Trophoblast cell (in vitro differentiated cells and primary cell): ENCODE measurements at places on chromosomes 7 and 10.

DNA sequence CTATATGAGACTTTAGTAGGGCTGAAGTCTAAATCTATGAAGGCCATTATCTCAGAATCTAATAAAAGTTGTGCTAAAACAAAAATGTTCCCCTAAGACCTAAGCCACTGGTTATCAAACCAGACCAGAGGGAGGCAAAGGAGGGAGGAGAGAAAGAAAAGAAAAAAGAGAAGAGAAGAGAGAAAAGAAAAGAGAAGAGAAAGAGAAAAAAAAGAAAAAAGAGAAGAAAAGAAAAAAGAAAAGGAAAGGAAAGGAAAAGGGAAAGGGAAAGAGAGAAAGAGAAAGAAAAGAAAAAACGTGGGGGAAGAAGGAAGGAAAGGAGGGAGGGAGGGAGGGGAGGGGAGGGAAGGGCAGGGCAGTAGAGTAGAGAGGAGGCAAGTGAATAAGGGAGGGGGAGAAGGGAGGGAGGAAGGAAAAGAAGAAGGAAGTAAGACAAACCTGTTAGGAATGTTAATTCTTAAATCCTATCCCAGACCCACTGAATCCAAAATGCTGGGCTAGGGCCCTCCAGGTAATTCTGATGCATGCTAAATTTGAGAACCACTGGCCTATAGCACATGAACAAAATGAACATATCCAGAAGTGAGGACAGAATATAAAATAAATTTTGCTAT is 98.9 kb downstream of the TPK1 start:
- no peak for DNase-seq

DNA sequence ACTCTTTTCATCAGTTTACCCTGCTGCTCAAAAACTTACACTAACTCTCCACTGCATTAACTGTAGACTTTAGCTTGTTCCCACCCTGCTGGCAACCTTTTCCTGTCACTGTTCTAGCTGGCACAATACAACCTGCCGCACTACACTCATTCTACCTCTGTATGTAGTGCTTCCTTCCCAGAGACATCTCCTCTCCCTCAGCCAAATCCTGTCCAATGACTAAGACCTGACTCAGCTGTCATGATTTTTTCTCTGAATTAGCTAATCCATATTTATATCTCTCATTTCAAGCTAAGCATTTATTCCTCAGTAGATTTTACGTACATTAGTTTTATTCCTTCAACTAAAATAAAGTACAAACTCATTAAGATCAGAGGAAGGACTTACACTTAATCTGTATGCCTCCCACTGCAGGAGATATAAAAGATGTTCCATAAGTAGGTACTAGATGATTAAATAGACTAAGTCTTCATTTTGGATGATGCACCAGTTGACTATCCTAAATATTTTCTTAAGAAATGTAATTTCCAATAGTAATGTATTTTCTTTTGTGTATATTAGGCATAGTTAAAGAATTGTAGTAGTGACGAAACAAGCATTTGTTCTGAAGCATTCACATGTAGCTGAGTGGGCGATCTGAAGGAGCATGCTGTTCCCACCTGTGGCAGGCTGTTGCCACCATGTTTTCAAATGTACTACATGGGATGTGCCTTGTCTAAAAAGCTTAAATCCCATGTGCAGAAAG is 189.1 kb downstream of the SKAP2 start:
- no peak for DNase-seq

GRCh38 chr7:116687801-116688201 is 15.8 kb downstream of the MET start:
- DNase-seq: no peak

- DNase-seq: no peak
Measured at GRCh38 chr10:87591589-87591886, 68.1 kb upstream of the PAPSS2 start.

DNA sequence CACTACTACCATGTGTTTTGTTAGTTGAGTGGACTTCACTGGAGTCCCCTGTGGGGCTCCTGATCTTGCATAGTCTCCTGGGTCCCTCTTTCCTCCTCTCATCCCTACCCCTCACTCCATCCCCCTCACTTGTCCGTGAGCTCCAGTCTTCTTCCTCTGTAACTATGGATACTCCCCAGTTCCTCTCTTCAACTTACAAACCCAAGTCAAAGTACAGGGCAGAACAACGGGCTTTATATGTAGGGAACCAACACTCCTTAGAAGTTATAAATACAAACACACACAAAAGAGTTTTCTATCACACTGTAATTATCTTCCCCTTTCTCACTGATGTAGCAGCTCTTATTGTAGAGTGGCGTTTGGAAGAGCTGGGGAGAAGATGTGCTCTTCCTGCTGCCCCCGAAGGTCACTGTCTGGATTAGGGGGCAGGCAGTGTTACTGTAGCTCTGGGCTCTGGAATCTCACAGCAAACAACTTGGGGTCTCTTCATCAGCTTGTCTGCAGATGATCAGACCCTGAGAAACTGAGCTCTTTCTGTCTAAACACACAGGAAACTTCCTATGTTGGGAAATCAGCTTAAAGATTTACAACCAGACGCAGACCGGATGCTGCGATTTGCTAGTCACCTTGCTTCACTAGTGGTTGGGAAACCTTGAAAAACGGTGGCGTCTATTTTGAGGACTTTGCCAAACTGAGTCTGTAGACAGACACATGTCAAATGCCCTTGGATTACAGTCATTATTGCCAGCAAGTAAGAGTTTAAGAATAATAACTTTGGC is 13.6 kb downstream of the SNX10 start:
- DNase-seq: peak; percentile 95

GRCh38 chr7:72058579-72058978 is 353.6 kb downstream of the CALN1 start:
- no peak for DNase-seq

DNA sequence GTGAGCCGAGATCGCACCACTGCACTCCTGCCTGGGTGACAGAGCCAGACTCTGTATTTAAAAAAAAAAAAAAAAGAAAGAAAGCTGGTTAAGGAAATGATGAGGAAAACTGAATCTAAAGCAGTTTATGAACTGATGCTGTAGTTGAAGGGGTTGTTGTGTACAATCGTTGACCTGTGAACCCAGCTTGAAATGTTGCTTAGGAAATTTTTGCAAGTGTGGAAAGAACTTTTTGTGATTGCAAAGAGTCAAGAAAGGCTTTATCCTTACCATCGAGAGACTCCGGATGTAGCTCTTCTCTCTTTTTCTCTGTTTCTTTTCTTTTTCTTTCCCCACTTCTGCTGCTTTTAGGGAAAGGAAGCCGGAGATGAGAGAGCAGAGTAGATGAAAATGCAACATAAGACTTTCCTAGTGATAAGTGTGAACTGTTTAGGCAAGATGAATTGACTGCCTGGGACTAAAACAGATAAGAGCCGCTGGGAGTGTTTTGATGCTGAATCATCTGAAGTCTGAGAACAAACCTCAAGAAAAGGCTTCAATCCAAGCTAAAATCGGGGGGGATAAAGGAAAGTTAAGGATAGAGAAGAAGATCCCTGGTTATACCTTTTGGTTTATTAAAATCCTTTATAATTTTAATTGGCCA is 69.0 kb downstream of the TAF3 start:
- no peak for DNase-seq

GRCh38 chr7:129670656-129671055 is 59.1 kb downstream of the NRF1 start:
- no peak for DNase-seq

DNA sequence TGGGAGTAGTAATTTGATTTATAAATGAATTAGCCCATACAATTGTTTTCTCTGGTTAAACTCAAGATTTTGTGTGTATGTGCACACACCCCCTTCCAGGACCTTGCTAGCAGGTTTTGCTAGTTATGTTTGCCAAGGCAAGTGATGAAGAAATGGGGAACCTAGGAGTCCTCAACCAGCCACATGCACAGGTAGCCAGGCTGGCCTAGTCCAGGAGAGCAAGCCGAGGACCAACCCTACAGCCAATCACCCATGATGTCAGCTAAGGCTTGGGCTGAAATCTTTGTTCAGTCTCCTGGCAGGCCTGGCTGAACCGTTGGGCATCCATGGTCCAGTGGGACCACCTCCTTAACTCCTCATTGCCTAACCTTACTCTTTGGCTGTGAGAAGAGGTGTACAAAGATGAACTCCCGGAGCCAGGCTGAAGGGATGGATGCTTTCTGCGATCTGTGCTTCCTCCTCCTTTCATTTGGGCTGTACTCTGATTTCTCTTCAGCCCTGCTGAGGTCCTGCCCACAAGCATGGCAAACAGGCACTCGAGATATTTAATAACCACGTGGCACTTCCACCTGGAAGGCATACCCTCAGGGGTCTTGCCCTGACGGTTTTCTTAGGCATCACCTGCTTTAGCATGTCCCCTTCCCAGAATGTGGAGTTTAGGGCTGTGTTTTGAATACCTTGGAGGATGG is 22.1 kb downstream of the HNRNPA2B1 start:
- DNase-seq: no peak

- no peak for DNase-seq
Measured at GRCh38 chr10:43842072-43842471, 193.4 kb upstream of the ZNF32 start.

GRCh38 chr10:89425000-89425399 is 10.6 kb downstream of the IFIT5 start:
- DNase-seq: no peak
